ENCODE measurements at places on chromosomes 2 and 18. TPM values are rescaled to one million over a fixed set of nuclear protein-coding genes. Genes with fewer than 3 reads are reported as not detected.

FRZB gene
- 0.09 TPM for total RNA-seq

RGPD5 gene
- 47.6 TPM for total RNA-seq

OTOS gene
- total RNA-seq = not detected

DES gene
- total RNA-seq = not detected

EML6 gene
- 2.1 TPM for total RNA-seq

ASPRV1 gene
- 0.15 TPM for total RNA-seq

SERPINB12 gene
- not detected for total RNA-seq

C1GALT1C1L gene
- total RNA-seq = 0.74 TPM

CMPK2 gene
- total RNA-seq = 0.69 TPM

LAMA1 gene
- total RNA-seq = not detected

HOXD4 gene
- total RNA-seq = 13.7 TPM

SRD5A2 gene
- total RNA-seq = not detected

DNA sequence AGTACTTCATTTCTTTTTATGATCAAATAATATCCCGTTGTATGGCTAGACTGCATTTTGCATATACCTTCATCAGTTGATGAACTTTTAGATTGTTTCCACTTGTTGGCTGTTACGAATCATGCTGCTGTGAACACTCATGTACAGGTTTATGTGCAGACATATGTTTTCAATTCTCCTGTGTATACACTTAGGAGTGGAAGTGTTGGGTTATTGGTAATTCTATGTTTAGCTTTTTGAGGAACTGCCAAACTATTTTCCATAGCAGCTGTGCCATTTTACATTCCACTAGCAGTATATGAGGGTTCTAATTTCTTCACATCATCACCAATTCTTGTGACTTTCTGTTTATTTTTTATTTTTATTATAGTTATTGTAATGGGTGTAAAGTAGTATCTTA is 32.1 kb upstream of the LCLAT1 start:
- peaks cover 12% of the 10 kb centered on the region for H3K4me1 ChIP-seq
- H3K4me3 ChIP-seq = no peak overlapping the region
- no peak for DNase-seq
- H3K27me3 ChIP-seq = no peaks in the 10 kb centered on the region
- H3K27ac ChIP-seq = no peak overlapping the region

DNA sequence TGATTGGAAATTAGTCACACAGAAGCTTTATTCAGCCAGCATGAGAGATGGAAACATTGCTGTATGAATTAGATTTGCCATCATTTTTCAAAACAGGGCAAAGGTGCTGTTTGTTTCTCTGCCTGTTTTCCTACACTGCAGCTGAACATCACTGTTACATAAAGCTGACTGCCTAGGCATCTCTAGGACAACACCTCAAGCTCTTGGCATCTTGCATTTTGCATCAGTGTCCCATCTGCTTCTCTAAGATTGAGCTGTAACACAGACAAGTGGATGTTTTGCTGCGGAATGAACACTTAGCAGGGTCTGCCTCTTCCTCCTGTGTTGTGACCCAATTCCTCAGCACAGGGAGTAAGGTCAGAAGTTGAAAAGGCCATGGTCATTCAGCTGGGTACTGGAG is 4.9 kb downstream of the CCT7 start:
- H3K4me3 ChIP-seq = no peak overlapping the region
- peaks cover 2% of the 10 kb centered on the region for H3K36me3 ChIP-seq
- H3K27ac ChIP-seq = peak overlapping the region; percentile 88
- H3K4me1 ChIP-seq = peaks cover 29% of the 10 kb centered on the region
- peak; percentile 18 for DNase-seq
- no peaks in the 10 kb centered on the region for H3K27me3 ChIP-seq

DNA sequence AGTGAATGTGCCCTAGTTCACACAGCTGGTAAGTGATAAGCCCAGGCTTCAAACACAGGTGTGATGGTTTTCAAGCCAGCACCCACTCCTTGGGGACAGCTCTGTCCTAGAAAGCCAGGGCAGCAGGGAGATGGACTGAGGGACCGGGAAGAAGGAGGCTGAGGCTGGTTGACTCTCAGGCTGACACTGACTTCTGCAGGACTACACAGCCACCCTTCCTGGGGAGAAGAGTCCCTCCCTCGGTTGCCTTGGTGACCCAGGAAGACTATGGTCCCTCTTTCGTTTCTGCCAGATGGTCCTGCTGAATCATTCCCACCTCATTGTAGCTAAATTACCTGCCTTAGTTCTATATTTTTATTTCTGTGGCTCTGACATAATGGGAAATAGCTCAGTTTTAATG is 11.3 kb upstream of the FSHR start:
- H3K4me1 ChIP-seq = no peaks in the 10 kb centered on the region
- H3K4me3 ChIP-seq = no peak overlapping the region
- no peak for DNase-seq

DNA sequence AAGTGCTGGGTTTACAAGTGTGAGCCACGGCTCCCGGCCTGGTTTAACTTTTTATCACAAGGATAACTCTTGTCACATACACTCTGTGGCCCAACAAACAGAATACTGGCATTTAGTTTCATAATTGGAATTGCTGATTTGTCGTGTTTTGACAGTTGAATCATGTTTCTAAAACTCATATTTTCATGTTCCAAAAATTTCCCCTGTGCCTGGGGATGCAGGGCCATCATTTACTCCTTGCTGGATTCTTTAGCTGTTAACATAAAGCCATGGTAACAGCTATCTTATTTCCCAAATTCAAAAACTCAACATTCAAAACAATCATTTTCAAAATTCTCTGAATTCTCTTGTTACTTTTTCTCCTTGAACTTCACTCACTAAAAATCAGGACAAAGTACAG is 16.5 kb upstream of the ATG16L1 start:
- H3K36me3 ChIP-seq = no peaks in the 10 kb centered on the region
- DNase-seq = no peak
- no peaks in the 10 kb centered on the region for H3K27me3 ChIP-seq
- H3K27ac ChIP-seq = no peak overlapping the region

DNA sequence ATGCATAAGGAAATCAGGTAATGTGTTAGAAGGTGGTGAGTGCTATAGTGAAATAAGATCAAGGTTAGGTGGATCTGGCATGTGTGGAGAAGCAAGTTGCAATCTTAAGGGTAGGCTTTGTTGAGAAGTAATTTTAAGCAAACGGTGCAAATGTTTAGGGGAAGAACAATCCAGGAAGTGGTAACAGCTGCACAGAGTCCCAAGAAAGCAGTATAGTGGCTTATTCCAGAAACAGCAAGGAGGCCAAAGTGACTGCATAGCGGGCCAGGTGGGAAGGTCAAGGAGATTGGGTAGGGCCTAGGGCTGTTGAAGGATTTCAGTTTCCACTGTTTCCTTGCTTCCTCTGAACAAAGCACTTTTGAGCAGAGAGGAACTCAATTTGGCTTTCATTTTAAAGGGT is 30.0 kb upstream of the RAB1A start:
- peaks cover 3% of the 10 kb centered on the region for H3K27me3 ChIP-seq
- DNase-seq = no peak
- H3K4me1 ChIP-seq = no peaks in the 10 kb centered on the region
- H3K27ac ChIP-seq = no peak overlapping the region

GRCh38 chr2:182359027-182359989 is 67.5 kb downstream of the PDE1A start:
- no peak overlapping the region for H3K27ac ChIP-seq
- H3K4me1 ChIP-seq = no peaks in the 10 kb centered on the region
- no peaks in the 10 kb centered on the region for H3K27me3 ChIP-seq

- no peaks in the 10 kb centered on the region for H3K36me3 ChIP-seq
- no peak for DNase-seq
- peaks cover 4% of the 10 kb centered on the region for H3K27me3 ChIP-seq
- peak within 1 kb of the TSS; percentile 46 for H3K4me3 ChIP-seq
Observed at GRCh38 chr18:77132369-77133050, at the start of gene MBP. Gene MBP (minus strand): TSS chr18:77132783. CDS start chr18:77105261, 27,522 bp downstream.

GRCh38 chr2:38187541-38188011 is 111.6 kb upstream of the CYP1B1 start:
- peak; percentile 29 for DNase-seq
- H3K4me1 ChIP-seq = no peaks in the 10 kb centered on the region

GRCh38 chr2:13585732-13586131 is 869.0 kb downstream of the TRIB2 start:
- no peaks in the 10 kb centered on the region for H3K4me1 ChIP-seq
- H3K36me3 ChIP-seq = no peaks in the 10 kb centered on the region
- H3K27ac ChIP-seq = no peak overlapping the region
- H3K27me3 ChIP-seq = no peaks in the 10 kb centered on the region

DNA sequence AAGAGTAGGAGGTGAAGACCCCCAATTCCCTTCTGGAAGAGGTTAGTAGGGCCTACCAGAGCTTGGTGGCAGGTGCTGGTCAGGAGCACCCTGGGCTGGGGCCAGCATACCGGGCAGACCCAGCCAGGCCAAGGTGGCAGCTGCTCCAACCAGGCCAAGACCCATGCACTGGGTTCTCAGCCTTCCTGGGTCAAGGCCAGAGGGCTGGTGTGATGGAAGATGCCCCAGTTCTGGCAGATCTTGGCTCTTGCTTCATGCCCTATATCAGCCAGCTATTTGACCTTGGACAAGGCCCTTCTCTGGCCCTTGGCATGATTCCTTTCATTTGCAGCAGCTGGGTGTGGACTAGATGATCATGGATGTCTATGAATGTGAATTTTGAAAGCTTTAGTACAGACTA is 57.7 kb downstream of the PRKCE start:
- no peaks in the 10 kb centered on the region for H3K36me3 ChIP-seq
- no peaks in the 10 kb centered on the region for H3K27me3 ChIP-seq
- H3K27ac ChIP-seq = no peak overlapping the region
- H3K4me1 ChIP-seq = no peaks in the 10 kb centered on the region

DNA sequence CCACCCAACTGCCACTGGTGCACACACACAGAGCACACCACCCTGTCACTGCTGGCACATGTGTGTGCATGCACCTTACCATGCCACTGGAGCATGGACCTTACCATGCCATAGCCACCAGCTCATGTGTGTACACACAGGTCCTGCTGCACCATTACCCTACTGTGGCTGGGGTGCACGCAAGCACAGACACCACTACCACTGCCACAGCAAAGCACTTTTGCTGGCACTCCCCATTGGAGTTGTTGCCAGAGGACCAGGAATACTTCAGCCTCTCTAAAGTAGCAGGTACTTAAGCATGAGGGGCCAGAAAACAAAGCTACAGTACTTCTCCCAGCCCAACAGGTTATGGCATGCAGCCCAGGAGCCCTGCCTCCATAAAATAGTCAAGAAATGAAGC is 404.8 kb downstream of the MBD2 start:
- no peaks in the 10 kb centered on the region for H3K4me1 ChIP-seq
- H3K36me3 ChIP-seq = no peaks in the 10 kb centered on the region
- H3K4me3 ChIP-seq = no peak overlapping the region
- no peak for DNase-seq

DNA sequence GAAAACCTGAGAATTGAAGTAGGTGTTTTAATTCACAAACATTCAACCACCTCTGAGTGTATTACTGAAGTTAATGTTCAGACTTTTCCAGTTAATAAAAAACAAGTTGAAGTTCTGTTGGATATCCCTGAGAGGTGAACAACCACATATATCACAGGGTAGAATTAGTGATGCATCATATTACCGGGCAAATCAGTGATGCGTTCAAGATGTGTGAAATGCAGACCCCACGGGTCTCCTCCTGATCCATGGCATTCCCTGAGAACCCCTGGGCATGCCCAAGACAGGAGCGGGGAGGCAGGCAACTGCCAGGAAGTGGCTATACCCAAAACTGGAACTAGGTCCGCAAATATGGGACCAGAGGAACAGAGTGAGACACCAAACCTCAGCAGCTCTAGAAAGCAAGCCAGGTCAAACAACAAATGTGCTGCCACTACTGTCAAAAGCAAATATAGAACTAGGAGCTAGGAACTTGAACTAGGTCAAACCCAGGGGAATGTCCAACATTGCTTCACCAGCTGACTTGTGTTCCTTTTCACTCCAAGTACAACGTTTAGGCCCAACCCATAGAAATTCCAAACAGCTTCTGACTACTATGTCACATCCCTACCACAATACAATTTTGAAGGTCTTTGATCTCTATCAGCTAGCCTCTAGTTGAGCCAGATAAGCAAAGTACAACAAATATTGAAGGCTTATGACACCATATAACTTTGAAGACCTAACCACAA is 20.2 kb downstream of the PSTPIP2 start:
- no peak overlapping the region for H3K4me3 ChIP-seq
- H3K27me3 ChIP-seq = peaks cover 7% of the 10 kb centered on the region
- DNase-seq = no peak
- no peaks in the 10 kb centered on the region for H3K36me3 ChIP-seq
- no peak overlapping the region for H3K27ac ChIP-seq

DNA sequence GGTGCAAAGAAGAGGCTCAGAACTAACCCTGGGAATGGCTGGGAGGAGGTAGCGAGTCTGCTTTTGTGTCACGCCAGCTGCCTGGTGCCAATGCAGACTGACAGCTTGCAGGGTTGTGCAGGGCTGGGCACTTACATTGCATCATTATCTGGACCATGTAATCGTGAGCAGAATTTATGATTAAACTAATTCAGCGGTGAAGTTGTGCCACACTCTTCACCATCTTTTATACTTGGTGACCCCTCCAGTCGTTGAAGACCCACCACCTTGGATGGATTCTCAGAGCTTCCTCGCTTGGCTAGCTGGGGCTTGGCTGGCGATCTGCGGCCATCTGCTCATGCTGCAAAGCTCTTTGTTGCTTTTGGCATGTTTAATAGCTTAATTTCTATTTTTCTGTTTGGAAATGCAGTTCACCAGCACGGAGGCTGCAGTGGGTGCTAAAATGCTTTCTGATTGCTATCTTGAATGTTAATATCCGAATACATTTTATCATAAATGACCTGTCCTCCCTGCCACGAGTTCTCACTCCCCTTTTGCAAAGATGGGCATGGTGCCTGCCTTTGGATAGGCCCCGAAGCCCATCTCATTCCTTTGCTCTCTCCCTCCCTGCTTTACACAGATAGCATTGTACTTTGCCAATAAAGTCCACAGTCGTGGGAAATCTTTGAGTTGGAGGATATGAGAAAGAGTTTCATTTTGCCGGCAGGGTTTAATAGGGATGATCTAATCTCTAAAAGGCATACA is 188.2 kb downstream of the PRKCE start:
- no peaks in the 10 kb centered on the region for H3K36me3 ChIP-seq
- H3K27me3 ChIP-seq = no peaks in the 10 kb centered on the region
- H3K4me3 ChIP-seq = no peak overlapping the region
- no peak overlapping the region for H3K27ac ChIP-seq

- H3K27me3 ChIP-seq = no peaks in the 10 kb centered on the region
- no peak overlapping the region for H3K4me3 ChIP-seq
- no peaks in the 10 kb centered on the region for H3K36me3 ChIP-seq
- peak; percentile 99 for DNase-seq
Observed at GRCh38 chr2:191976436-191976835, 129.5 kb upstream of the CAVIN2 start.
